ENCODE measurements at places on chromosomes 3 and 15. TPM values are rescaled to one million over a fixed set of nuclear protein-coding genes. Genes with fewer than 3 reads are reported as not detected.

NME9 gene
- total RNA-seq, result 0.35 TPM

IL17RD gene
- 2.4 TPM for total RNA-seq

CAMK2N2 gene
- total RNA-seq, result not detected

BFSP2 gene
- total RNA-seq, result not detected

DNASE1L3 gene
- total RNA-seq, result 7.2 TPM

ZMAT3 gene
- 16.6 TPM for total RNA-seq

GOLGA8G gene
- total RNA-seq, result not detected

LPCAT4 gene
- total RNA-seq, result 41.9 TPM

CPLX3 gene
- 16.1 TPM for total RNA-seq

HTR3E gene
- total RNA-seq, result not detected

TMEM39A gene
- 36.0 TPM for total RNA-seq

TEX9 gene
- 1.6 TPM for total RNA-seq

CFAP100 gene
- total RNA-seq, result not detected

ROPN1 gene
- 0.79 TPM for total RNA-seq

GCSAM gene
- 0.29 TPM for total RNA-seq

KLHL40 gene
- 0.09 TPM for total RNA-seq

LRRC15 gene
- 0.03 TPM for total RNA-seq

ATP13A5 gene
- total RNA-seq, result not detected

TMEM212 gene
- total RNA-seq, result not detected

CD96 gene
- 1.9 TPM for total RNA-seq

EIF4E3 gene
- total RNA-seq, result 40.9 TPM

All from right cardiac atrium (tissue), 5 donors.